ENCODE measurements at places on chromosomes 7 and 10.

GRCh38 chr7:80372415-80372814 lies 139.4 kb downstream of the GNAT3 start:
- no peak for DNase-seq

- no peak for DNase-seq
Measured at GRCh38 chr7:121761399-121761798, 111.6 kb upstream of the PTPRZ1 start.

GRCh38 chr10:1650542-1651269 lies 86.6 kb downstream of the ADARB2 start:
- no peak for DNase-seq

GRCh38 chr7:138138244-138138643 lies 62.0 kb downstream of the AKR1D1 start:
- no peak for DNase-seq

DNA sequence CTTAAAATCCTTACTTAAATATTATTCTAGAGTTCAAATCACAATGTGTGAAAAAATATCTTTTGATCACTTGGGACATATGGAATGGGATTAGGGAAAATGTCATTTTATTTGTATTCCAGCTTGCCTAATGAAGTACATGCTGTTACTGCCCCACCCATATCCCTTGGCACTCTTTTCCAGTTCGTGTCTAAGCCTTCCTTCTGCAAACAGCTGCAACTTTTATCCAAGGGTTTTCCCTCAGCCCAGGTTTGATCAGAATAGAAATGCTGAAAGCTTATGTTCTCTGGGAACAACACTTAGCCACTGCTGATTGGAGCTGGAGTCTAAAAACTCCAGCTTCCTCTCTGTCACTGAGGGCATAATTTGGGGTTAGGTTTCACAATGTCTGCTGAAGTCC lies 214.1 kb upstream of the FAM3C start:
- no peak for DNase-seq

DNA sequence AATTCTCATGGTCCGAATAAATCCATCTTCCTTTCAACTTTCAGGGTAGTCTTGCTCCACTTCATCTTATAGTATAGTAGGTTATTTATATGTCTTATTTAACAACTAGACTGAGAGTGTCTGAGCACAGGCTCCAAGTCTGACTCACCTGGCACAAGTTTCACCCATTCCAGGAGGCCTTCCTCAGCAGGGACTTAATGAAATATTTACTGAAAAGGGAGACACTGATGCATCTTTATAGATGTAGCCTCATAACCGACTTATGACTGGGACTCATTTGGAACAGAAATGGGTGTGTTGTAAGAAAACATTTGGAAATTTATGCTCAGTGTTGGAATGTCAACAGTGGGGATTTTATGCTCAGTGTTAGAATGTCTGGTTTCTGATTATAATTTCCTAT lies 59.9 kb downstream of the CH25H start:
- no peak for DNase-seq

DNA sequence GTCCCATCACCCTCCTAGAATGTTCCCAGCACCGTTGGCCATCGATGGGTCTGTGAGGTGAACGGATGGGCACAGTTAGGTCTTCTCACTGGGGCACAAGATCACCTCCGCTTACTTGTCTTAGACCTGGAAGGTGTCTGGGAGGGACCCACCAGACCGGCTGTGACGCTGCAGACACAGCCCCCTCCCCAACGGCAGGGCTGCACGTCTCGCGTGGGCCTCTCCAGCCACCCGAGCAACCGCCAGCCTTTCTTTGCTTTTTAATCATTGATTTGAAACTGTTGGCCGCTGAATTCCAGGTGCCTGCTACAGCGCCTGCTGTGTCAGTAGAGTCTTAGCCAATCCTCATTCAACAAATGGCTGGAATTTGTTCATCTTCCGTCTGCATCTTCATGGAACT lies 90.4 kb downstream of the DYNC2I1 start:
- no peak for DNase-seq

GRCh38 chr10:119634219-119634544 lies 17.0 kb upstream of the BAG3 start:
- no peak for DNase-seq

GRCh38 chr10:132388891-132389432 lies 8.0 kb upstream of the PWWP2B start:
- DNase-seq = no peak

DNA sequence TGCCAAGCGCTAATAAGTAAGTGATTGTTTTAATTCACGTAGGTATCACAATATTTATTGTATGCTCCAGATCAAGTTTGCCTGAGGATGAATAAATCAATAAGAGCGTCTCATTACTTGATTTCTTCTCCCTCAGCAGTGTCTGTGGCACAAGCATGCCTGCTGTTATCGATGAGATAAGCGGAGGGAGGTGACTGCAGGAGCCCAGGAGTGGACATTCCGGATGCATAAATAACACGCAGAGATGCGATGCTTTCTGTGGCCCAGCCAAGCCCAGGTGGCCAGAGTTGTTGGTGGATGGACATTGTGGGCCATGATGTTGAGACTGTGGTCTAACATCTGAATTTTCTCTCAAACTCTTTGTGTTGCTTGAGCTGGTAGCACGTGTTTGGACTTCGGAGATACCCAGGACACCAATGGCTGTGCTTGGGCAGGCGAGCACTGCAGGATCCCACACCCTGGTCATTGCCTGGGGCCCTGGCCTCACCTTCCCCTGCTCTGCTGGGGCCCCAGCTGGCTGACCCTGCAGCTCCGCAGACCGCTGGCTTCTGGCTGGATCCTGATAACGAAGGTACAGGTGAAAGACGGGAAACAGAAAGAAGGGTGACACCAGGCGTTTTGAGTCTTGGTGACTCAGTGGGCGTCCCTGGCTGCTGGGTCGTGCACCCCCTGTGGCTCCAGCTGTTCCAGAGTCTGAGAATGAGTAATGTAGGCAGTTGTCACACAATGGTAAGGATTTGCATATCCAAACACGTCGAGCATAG lies 31.2 kb upstream of the MNX1 start:
- peak; percentile 46 for DNase-seq

- no peak for DNase-seq
Measured at GRCh38 chr10:20494474-20494873, 402.6 kb downstream of the NEBL start.

DNA sequence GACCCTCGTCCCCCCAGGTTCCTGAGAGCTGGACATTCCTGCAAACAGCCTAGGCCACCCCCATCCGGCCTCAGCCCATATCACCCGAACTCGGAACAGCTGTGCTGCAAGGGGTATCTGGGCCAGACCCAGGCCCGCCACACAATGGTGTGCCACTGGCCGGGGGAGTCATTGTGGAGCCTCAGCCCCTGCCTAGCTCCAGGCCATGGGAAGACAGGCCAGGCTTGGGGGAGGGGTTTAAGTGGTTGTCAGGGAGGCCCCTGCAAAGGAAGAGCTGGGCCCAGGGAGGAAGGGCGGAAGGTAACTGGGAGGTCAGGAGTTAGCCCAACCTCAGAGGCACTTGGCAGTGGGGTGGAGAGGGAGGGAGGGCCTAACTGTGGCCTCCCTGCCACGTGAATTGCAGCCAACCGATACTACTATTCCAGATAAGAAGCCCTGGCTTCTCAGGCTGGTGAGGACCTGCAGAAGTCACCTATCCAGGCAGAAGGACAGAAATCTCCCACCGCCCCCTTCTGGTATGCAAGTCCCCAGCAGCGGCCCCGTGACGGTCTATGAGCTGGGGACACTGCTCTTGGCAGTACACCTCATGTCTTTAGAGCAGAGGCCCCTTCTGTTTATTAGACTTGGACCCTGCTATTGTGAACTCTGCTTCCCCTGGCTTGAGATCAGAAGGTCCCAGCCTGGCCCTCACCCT lies 26.8 kb downstream of the VSIR start:
- DNase-seq = no peak

GRCh38 chr10:51137756-51138529 lies 63.7 kb downstream of the PRKG1 start:
- DNase-seq = no peak

GRCh38 chr7:1698201-1698600 lies 28.1 kb downstream of the ELFN1 start:
- DNase-seq = no peak

Measured in NCI-H1417 (cell line).